RPMI7951 (cell line): ENCODE measurements at places on chromosomes 12 and 14. TPM values are rescaled to one million over a fixed set of nuclear protein-coding genes. Genes with fewer than 3 reads are reported as not detected.

DNA sequence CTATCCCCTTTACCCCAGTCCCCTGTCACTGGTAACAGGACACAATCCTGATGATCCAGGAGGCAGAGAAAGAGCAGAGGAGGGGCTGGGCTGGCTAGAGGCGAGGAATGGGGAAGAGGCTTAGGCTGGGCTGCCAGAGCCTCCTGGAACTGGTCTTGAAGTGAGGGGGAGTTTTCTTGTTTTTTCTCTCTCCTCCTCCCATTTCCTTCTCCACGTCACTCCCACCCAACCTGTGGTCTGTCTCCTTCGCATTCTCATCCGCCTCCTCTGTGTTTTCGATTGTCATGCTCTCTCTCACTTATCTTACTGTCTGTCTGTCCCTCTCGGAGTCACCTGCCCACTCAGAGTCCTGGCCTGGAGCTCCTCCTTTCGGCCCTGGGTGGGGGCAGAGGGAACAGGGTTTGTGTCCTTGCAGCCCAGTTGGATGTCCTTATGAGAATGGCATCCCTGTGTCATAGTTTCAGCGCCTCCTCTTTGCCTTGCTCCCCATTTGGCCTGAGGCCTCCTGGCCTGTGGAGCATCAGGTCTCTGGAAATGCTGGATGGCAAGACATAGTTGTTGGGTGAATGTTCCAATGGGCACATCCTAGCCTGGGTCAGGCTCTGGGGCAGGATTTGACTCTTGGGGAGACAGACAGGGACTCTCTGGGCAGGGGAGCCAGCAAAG lies 3.4 kb upstream of the KRT80 start:
- no peak for DNase-seq

DNA sequence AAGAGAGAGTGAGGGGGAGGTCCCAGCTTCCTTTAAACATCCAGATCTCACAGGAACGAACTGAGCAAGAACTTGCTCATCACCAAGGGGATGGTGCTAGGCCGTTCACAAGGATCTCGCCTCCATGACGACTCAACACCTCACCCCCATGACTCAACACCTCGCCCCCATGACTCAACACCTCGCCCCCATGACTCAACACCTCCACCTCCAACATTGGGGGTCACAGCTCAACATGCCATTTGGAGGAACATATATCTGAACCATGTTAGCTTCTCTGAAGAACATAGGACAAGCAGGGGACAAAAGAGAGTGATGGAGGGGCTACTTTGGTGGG lies 66.0 kb upstream of the LHX5 start:
- DNase-seq: peak; percentile 24

DNA sequence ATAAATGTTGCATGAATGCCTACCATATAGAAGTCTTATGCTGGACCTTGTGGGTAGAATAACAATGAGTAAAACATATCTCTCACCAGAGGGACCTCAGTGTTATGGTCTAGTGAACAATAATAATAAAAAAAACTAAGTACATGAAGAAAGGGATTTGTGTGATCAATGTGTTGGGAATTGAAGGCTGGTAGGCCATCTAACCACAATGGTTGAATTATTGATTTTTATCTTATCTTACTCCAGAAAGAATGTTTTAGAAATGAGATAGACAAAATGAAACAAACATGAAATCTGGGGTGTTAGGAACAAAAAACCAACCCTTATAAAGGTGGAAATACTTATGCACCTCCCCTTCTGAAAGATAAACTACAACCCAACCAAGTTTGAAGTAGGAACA lies 243.9 kb upstream of the LRIG3 start:
- DNase-seq: no peak

DNA sequence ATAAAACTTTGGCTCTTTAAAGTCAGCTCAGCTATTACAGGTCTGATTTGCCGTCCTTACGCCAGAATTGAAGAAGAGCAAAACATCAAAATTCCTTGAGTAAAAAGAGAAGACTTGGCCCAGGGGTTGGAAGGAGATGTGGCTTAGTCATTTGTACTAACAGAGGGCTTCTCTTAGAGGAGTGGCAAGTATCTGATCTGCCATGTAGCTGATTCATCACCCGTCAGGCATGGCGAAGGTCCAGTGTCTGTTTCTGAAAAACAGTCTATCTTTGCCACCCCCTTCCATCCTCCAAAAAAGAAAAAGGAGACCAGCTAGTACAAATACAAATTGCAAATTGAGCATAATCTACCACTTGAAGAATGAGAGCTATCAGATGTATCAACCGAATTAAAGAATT lies 91.9 kb downstream of the RAD52 start:
- peak; percentile 80 for DNase-seq

DNA sequence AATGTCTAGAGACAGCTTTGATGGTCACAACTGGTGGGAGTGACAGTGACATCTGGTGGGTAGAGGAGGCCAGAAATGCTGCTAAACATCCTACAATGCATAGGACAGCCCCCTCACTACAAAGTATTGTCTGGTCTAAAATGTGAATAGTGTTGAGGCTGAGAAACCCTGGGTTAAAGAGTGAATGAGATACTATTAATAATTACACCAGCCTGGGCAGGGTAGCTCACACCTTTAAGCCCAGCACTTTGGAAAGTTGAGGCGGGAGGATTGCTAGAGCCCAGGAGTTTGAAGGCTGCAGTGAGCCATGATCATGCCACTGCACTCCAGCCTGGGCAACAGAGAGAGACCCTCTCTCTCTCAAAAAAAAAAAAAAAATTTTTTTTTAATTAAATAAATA lies 11.1 kb downstream of the SVOP start:
- no peak for DNase-seq

DNA sequence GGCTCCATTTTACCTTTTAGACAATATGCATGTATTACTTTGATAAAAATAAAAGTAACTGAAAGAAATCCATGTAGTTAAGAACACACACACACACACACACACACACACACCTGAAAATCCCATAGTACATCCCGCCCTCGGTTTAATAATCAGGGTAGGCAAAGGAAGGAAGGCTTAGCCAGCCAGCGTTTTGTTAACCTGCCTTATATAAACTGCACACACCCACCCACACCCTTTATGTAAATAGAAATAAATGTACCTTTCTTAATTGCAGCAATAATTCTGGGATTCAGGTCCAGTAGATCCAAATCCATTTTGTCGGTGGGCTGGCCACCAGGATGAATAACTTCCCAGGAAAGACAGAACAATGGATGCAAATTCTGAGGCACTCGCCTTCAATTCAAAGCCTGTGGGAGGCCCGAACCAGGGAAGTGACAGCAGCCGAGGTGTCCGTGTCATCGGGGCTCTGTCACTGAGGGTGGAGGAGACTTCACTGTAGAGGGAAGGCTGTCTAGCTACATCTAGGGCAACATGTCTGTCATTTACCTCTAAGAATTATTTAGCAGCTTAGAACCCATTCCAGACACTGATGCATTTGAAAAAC lies 4.4 kb downstream of the XRCC3 start:
- no peak for DNase-seq

KRT86 gene
- total RNA-seq: 0.10 and 0.48 TPM in 2 replicates
